CD4-positive, alpha-beta memory T cell (primary cell): ENCODE measurements at places on chromosomes 7 and 10. TPM values are rescaled to one million over a fixed set of nuclear protein-coding genes. Genes with fewer than 3 reads are reported as not detected.

The SPACDR gene
- total RNA-seq = 5.7 TPM

DNA sequence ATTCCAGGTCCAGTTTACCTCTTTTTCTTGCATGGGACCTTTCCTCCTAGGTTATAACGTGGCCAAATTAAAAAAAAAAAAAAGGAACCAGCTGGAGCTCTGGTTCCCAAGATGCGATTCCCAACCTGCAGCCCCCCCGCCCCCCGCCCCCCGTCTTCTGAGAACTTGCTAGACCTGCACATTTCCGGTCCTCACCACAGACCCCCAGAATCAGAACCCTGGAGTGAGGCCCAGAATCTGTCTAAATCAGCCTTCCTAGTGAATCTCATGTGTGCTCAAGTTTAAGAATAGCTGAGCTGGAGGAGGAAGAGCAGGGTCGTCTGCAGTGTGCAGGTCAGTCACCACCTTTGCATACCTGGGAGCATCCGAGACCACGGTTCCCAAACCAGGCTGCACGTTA lies 144.2 kb downstream of the KLF6 start:
- DNase-seq = no peak
- H3K36me3 ChIP-seq = no peaks in the 10 kb centered on the region
- H3K4me1 ChIP-seq = no peaks in the 10 kb centered on the region
- H3K27ac ChIP-seq = no peak overlapping the region
- H3K4me3 ChIP-seq = no peak overlapping the region

DNA sequence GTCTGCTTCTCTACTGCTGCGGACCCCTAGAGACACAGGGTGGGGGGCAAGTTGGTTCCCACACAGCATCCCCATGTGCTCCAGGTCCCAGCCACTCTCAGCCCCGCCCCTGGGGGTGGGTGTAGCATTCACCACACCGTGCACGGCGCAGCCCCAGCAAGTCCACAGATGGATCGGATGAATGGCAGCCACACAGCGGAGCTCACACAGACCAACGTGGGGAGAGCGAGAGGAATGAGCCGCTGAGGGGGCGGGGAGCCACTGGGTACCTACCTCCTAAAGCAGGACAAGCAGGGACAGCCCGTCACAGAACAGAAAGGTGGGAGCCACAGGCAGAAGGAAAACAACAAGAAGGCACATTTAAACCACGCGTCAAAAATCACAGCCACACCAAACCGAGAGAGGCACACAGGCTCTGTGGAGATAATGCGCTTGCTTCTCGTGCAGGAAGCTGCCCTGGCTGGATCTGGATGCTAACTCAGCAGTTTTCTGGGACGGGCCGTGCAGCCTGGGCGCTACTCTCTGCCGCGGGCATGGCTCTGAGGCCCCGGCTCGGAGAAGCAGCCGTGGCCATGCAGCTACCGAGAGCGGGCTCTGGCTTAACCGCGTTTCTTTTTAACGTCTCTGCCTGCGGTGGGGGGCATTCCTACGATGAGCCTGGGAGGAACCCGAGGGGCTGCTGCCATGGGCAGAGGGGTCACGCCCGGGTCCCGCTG lies 102.5 kb downstream of the CYTH3 start:
- H3K27ac ChIP-seq = no peak overlapping the region
- H3K27me3 ChIP-seq = no peaks in the 10 kb centered on the region
- no peaks in the 10 kb centered on the region for H3K36me3 ChIP-seq
- H3K4me3 ChIP-seq = no peak overlapping the region
- H3K4me1 ChIP-seq = no peaks in the 10 kb centered on the region
- DNase-seq = no peak

DNA sequence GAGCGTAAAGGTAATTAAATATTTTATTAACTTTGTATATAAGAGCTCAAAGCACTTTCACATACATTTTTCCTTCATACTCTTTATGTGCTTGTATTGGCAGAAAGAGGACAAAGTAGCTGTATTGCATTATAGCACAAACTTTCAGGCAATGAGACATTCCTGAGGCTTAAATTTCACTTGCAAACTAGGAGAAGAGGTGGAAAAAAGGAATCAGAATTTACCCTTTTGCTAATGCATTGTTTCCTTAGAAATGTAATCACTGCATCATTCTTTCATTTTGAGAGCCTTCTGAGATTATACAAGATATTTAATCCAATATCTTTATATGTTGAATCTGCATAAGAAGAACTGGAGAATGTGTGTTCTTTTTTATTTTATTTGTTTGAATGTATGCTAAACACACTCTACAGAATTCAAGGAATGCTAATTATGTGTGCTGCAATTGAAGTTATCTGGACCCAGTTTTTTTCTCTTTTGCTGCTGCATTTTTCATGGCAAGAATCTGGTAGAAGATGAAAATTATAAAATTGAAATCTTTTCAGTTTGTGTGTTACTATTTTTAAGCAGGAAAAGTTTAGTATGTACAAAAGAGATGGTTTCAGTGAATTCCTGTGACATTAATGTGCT lies 185.1 kb downstream of the NXPH1 start:
- no peak overlapping the region for H3K4me3 ChIP-seq
- no peaks in the 10 kb centered on the region for H3K36me3 ChIP-seq
- no peak overlapping the region for H3K27ac ChIP-seq
- H3K27me3 ChIP-seq = no peaks in the 10 kb centered on the region
- no peak for DNase-seq
- H3K4me1 ChIP-seq = no peaks in the 10 kb centered on the region

- no peaks in the 10 kb centered on the region for H3K36me3 ChIP-seq
- H3K4me3 ChIP-seq = no peak overlapping the region
- no peaks in the 10 kb centered on the region for H3K4me1 ChIP-seq
Measured at GRCh38 chr7:38584443-38585210, 46.5 kb downstream of the AMPH start.

The SPDYE5 gene
- total RNA-seq = 0.29 TPM

The CYP2C18 gene
- total RNA-seq = not detected

GRCh38 chr7:151695951-151696541 lies 176.4 kb upstream of the RHEB start:
- no peaks in the 10 kb centered on the region for H3K36me3 ChIP-seq
- no peak overlapping the region for H3K4me3 ChIP-seq
- DNase-seq = no peak
- no peaks in the 10 kb centered on the region for H3K4me1 ChIP-seq
